H9 (cell line): ENCODE measurements at places on chromosomes 4 and X. TPM values are rescaled to one million over a fixed set of nuclear protein-coding genes. Genes with fewer than 3 reads are reported as not detected.

- no peak for DNase-seq
- H3K27me3 ChIP-seq, result no peaks in the 10 kb centered on the region
- H3K4me3 ChIP-seq, result no peak overlapping the region
- no peak overlapping the region for H3K27ac ChIP-seq
- no peaks in the 10 kb centered on the region for H3K4me1 ChIP-seq
These were observed 77.6 kb downstream of the PDE5A start for GRCh38 chr4:119550857-119551532.

DNA sequence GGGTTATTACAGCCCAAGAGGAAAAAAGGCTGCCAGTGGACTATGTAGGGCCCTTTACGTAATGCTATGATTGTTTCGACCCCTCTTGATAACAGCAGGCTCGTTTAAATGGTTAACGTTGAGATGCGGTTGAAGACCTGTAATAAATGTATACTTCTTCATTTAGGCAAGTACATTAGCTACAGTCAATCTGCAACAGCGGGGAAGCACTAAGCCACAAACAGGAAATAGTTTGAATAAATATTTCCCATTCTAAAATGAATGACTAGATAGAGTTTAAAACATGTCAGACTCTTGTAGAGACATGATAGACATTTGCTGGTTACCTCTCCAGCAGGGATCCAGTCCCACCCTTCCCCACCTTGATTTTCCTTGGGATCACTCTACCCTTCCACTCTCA is 38.1 kb upstream of the STIM2 start:
- no peaks in the 10 kb centered on the region for H3K27me3 ChIP-seq
- peaks cover 6% of the 10 kb centered on the region; the same call in 1 of the 2 replicates for H3K4me1 ChIP-seq
- no peak for DNase-seq

The PDCL2 gene
- total RNA-seq, result not detected in 2 replicates

The USP38 gene
- total RNA-seq, result 14.6 and 15.2 TPM in 2 replicates

The HSD17B13 gene
- total RNA-seq, result not detected in 2 replicates

The UGT2B15 gene
- total RNA-seq, result not detected in 2 replicates
